ENCODE measurements at places on chromosomes 4 and X. TPM values are rescaled to one million over a fixed set of nuclear protein-coding genes. Genes with fewer than 3 reads are reported as not detected.

TLL1 gene
- 0.41 TPM for total RNA-seq

PDCL2 gene
- total RNA-seq, result not detected

- no peaks in the 10 kb centered on the region for H3K36me3 ChIP-seq
- no peak for DNase-seq
- H3K4me1 ChIP-seq, result no peaks in the 10 kb centered on the region
- H3K27me3 ChIP-seq, result no peaks in the 10 kb centered on the region
Measured at GRCh38 chr4:164027805-164028204, 533.3 kb downstream of the TMA16 start.

PI4K2B gene
- 9.6 TPM for total RNA-seq

DNA sequence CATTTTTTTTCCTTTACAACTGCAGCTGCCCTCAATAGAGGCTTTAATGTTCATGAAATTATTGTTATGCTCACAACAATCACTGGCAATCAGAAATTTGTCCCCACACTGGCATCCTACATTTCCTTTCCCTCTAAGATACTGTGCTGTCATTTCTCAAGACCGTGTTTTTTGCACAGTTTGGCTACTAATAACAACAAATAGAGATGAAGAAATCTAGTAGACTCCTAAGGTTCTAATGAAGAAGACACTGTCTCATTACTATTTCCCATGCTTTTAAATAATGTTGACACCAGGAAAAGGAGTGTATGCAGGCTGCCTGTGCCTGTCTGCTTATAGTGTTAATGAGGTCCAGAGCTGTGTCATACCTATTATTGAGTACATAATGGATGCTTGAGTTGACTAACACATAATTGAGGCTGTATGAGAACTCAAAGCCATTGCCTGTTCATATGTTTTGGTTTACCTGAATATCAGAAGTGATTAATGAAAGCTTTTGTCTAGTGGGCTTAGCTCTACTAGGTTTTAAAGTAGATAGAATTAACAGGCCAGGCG is 1.5 kb upstream of the EIF4E start:
- no peak for DNase-seq
- H3K4me1 ChIP-seq, result peaks cover 10% of the 10 kb centered on the region
- no peaks in the 10 kb centered on the region for H3K27me3 ChIP-seq

DNA sequence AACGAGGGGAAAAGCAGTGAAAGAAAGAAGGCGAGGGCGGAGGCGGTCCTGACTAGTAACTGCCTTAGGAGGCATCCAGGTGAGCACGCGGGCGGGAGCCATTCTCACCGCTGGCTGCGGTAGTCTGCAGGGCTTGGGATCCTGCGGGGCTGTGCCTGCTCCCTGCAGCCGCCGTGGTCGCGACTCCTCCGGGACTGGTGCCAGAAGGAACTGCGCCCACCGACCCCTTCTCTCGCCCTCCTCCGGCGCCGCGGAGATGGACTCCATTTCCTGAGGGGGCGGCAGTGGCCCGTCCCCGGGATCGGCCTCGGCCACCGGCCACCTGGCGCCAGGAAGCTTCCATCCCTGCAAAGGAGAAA is 543 bp downstream of the NFXL1 start:
- H3K27ac ChIP-seq, result peak overlapping the region; percentile 77
- H3K4me3 ChIP-seq, result peak overlapping the region; percentile 88
- peaks cover 2% of the 10 kb centered on the region for H3K36me3 ChIP-seq
- no peak for DNase-seq
- H3K4me1 ChIP-seq, result peaks cover 3% of the 10 kb centered on the region

DNA sequence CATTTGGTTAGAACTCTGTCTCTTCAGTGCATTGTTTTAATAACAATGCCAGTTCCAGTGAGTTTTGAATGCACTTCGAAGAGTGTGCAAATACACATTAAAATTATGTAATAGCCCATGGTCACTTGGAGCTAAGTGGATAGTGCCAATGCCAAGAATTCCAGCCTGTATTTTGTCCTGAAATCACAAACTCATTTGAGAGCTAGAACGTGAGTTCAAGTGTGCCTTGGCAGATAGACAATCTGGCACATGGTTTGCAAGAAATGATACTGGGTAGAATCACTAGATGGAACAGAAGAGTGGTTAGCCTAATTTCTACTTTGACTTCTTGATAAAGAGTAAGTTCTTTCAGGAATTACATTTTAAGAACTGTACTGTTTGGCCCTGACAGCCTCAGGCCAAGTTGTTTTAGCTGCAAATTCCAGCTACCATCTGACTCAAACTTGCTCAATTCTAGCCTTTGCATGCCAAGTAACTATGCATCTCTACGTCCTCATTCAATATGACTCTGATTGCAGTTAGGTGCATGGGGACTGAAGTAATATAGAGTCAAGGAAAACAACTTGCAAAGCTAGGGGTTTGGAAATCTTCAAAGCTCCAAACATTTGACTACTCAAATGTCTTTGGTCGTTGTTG is 131.9 kb upstream of the SMIM31 start:
- no peak overlapping the region for H3K4me3 ChIP-seq
- no peak for DNase-seq
- no peaks in the 10 kb centered on the region for H3K27me3 ChIP-seq
- no peaks in the 10 kb centered on the region for H3K36me3 ChIP-seq
- no peaks in the 10 kb centered on the region for H3K4me1 ChIP-seq

DNA sequence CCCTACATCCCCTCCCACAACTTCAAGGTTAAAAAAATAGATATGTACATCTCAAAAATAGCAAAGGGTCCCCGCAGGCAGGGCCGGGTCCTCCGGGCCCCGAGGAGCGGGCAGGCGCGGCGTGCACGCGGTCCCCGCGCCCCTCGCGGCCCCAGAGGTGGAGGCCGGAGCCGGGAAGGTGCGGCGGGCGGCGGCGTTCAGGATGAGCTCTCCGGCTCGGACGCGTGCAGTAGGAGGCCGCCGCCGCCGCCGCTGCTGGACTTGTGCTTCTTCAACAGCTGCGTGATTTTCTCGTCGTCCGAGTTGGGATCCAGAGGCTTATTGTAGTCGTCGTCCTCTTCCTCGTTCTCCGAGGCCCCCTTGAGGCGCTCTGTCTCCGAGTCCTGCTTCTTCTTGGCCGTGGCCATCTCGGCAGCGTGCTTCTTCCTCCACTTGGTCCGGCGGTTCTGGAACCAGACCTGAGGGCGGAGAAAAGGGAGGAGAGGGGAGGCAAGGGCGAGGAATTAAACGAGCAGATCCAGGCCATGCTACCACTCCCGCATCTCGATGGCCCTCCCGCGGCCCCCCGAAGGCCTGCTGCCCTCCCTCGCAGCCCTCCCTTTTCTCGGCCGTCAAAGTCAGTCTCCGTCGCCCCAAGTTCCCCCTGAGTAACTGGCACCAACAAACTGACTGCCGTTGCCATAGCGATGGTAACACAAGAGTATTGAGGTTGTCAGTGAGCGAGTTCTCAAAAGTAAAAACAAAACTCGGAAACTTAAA is 5.8 kb downstream of the NKX6-1 start:
- H3K4me1 ChIP-seq, result no peaks in the 10 kb centered on the region
- no peaks in the 10 kb centered on the region for H3K36me3 ChIP-seq
- no peak for DNase-seq
- H3K27ac ChIP-seq, result no peak overlapping the region
- H3K4me3 ChIP-seq, result peak overlapping the region; percentile 32
- peaks cover 10% of the 10 kb centered on the region for H3K27me3 ChIP-seq

DNA sequence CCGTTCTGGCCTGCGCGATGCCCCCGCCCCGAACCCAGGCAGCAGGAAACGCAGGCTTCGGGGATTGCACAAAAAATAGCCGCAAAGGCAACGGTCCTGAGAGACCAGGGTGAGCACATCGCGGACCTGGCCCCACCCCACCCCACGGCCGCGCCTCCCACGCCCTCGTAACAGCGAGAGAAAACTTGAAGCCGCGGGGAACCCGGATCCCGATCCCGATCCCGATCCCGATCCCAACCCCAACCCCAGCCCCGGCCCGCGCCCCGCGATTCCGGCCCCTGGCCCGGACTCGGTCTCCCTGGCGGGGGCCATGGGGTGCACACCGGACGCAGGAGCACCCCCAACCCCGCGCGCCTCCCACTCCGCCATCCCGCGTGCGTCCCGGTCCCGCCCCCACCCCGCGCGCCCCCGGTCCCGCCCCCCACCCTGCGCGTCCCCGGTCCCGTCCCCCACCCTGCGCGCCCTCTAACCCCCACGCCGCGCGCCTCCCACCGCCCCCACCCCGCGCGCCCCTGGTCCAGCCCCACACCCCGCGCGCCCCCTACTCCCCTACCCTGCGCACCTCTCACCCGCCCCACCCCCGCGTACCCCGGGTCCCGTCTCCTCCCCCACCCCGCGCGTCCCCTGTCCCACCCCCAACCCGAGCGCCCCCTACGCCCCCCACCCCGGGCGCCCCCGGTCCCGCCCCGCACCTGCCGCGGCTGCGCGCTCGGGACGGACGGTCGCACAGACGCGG is 29.0 kb downstream of the NOP14 start:
- DNase-seq, result no peak
- peaks cover 38% of the 10 kb centered on the region for H3K4me1 ChIP-seq
- H3K27ac ChIP-seq, result peak overlapping the region; percentile 85
- no peaks in the 10 kb centered on the region for H3K36me3 ChIP-seq

GRCh38 chr4:22179124-22179874 is 230.7 kb upstream of the KCNIP4 start:
- no peak overlapping the region for H3K4me3 ChIP-seq
- H3K36me3 ChIP-seq, result no peaks in the 10 kb centered on the region
- H3K27me3 ChIP-seq, result no peaks in the 10 kb centered on the region
- DNase-seq, result no peak
- no peak overlapping the region for H3K27ac ChIP-seq

DNA sequence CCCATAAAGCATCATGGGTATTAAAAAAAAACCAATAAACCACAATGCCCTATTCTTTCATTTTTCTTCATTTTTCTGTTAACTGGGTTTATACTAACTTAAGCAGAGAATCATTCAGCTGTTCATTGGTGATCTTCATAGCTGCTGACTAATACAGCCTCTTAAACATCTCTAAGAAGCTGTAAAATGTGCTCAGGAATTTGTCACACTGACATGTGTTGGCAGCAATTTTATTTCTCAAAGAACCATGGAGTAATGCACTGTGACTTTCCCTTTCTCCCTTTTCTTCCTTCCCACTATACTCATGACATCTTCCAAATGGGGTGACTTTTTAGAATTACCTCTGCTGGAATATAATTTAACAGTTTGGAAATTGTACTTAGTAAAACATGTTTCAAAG is 315.4 kb downstream of the ANTXR2 start:
- H3K4me1 ChIP-seq, result no peaks in the 10 kb centered on the region
- no peak overlapping the region for H3K4me3 ChIP-seq
- no peak for DNase-seq

DNA sequence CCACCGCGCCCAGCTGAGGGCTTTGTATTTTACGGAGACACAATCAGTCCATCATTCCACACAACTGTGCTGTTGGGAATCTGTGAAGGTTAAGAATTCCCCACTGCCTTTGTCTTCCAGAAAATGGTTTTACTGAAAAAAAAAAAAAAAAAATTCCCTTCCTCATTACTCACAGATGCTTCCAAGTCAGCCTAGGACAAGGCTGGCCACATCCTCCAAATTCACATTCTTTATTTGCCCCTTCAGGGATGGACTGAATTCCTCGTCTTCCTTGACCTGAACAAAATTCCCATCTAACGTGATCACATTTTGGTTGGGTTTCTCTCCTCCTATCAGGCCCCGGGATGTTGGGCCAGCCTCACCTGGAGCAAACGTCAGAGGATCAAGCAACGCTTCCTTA is 130.3 kb downstream of the DHRSX start:
- no peak overlapping the region for H3K4me3 ChIP-seq
- no peaks in the 10 kb centered on the region for H3K36me3 ChIP-seq
- H3K27ac ChIP-seq, result no peak overlapping the region
- DNase-seq, result no peak
- no peaks in the 10 kb centered on the region for H3K27me3 ChIP-seq

DGAT2L6 gene
- not detected for total RNA-seq

DNA sequence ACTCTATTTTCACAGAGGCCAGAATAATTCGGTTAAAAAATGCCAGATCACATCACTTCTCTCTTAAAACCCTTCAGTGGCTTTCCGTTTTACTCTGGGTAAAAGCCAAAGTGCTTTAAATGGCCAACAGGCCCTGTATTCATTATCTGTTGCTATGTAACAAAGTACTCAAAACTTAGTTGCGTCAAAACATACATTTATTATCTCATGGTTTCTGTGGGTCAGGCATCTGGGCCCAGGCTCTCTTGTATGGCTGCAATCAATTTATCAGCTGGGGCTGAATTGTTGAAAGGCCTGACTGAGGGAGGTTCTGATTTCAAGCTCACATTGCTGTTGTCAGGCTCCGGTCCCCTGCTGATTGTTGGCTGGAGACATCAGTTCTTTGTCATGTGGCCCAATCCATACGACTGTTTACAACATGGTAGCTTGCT is 72.7 kb upstream of the H2AZ1 start:
- H3K27ac ChIP-seq, result no peak overlapping the region
- H3K4me1 ChIP-seq, result no peaks in the 10 kb centered on the region
- no peaks in the 10 kb centered on the region for H3K27me3 ChIP-seq
- H3K36me3 ChIP-seq, result no peaks in the 10 kb centered on the region
- DNase-seq, result no peak

CXCL10 gene
- not detected for total RNA-seq

GRCh38 chr4:72076562-72076961 is 44.8 kb downstream of the NPFFR2 start:
- no peaks in the 10 kb centered on the region for H3K4me1 ChIP-seq
- DNase-seq, result no peak
- H3K27me3 ChIP-seq, result no peaks in the 10 kb centered on the region
- no peak overlapping the region for H3K27ac ChIP-seq
- no peaks in the 10 kb centered on the region for H3K36me3 ChIP-seq
- no peak overlapping the region for H3K4me3 ChIP-seq

ETDA gene
- not detected for total RNA-seq

DNA sequence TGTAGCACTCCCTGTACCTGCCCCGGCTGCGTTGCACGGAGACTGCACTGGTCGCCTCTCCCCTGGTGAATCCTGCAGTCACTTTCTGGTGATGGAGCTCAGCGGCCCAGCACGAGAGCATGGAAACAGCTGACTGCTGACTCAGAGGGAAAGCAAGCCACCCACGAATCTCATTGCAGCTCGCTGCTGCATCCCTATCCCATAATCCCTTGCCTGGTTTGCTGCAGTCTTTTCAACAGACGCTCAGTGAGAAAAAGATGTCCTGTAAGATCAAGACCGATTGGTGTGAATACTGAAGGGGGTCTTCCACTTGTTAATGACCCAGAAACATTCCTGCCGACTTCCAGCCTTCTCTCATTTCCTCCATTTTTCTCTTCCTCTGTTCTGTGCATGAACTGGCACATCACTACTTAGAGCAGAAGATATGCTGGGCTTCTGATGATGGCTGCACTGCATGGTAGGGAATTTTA is 52.9 kb downstream of the TRIM2 start:
- H3K27me3 ChIP-seq, result no peaks in the 10 kb centered on the region
- peak overlapping the region; percentile 14 for H3K4me3 ChIP-seq
- DNase-seq, result no peak
- H3K4me1 ChIP-seq, result peaks cover 6% of the 10 kb centered on the region
- 0 out of 2 replicates have a peak overlapping the region, but pooled peaks have one; percentile 23 for H3K27ac ChIP-seq
- H3K36me3 ChIP-seq, result no peaks in the 10 kb centered on the region

All from Panc1 (cell line).